Right renal pelvis (tissue), 4 donors: ENCODE measurements at places on chromosomes 3 and 15.

DNA sequence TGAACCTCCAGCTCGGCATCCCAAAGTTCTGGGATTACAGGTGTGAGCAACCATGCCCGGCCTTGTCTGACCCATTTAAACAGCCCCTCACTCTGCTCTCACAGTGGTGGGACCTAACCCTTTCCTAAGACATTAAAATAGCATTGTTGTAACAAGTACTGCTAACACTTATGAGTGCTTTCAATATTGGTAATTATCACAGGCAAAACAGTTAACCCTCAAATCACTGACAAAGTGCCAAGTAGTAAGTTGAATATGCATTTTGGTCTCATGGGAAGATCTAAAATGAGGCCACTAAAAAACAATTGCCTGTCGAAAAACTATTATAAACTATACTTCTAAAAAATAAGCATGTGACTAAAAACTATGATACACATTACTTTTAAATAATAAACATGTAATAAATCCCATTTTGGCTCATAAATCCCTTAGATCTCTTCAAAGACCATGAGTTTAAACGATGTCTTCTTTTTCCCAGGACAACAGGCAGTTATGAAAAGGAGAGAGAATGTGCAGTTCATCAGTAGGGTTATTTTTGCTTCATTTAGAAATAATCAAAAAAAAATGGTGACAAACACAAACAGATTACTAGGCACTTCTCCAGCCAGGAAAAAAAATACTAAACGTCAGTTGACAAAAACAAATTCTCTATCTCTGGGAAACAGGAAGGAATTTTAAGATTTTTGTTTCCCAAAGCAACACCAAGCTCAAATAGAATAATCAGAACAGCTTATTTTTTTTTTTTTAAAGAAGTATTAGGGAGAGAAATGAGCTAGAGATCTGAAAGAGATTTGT, 95.4 kb downstream of the RFTN1 start:
- no peak for DNase-seq

- no peak for DNase-seq
Observed at GRCh38 chr3:18898911-18899310, 249.4 kb upstream of the KCNH8 start.

DNA sequence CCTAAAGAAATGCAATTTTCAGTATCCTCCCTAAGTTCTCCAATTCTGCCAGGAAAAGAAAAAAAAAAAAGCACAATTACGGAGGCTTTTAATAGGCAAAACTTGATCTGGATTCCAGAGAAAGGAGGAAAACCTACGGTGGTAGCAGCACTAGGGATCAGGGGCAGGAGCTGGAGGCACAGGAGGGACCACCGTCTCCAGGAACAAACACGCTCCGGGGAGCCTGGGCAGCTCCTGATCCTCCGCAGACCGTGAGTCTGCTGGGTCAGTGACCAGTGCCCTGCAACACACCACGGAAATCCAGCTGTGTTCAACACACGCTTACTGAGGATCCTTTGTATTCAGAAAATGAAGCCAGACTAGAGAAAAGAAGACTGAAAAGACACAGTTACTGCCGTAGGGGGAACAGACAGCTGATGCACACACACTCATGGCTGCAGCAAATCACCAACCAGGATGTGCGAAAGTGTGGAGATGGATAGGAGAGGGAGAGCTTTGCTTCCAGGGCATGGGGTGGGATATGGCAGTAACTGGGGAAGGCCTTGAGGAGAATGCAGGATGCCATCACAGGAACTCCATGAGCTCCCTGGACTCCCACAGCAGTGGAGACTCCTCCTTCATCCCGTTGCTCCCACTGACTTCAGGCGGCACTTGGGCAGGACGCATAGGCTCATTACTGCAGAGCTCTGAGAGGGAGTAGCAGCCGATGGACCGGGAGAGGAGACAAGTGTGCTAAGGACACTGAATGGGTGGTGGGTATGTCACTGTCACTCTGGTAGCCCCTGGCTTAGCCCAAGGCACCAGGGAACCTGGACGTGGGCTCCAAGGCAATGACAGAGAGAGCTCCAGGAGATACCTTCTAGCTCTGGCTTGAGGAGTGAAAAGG, 167.0 kb downstream of the ATP10A start:
- DNase-seq: no peak

- no peak for DNase-seq
Observed at GRCh38 chr3:71581457-71582035, 2.0 kb downstream of the FOXP1 start.

- DNase-seq: no peak
Observed at GRCh38 chr15:74240002-74240568, 4.0 kb downstream of the CCDC33 start.

DNA sequence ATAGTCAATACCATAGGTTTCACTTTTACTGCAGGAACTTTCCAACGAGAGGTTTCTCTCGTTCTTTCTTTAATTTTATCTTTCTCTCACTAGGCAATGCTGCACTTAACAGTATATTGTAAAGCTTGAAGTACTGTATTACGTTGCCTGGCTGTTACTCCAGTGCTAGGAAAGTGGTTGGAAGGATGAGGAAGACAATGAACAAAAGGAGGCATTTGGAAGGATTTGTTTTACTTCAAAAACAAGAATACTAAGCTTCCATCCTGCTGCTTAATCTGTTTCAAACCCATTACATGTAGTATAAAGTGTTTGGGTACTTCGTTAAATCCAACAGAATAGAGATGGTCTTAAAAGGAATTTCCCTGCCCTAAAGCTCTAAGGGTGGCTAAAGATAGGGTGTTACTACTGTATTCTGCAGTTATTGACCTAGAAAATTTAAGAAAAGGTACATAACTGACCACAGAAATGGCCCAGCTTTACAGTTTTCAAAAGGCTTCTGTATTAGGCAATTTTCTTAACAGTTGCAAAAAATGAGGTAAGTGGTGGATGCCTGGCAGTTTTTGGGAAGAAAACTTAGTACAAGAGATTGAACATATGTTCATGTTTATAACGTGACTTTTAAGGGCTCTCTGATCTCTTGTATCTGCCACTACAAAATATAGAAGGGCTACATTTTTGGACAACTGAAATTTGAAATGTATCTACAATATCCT, 785 bp upstream of the IFT57 start:
- no peak for DNase-seq

- no peak for DNase-seq
Observed at GRCh38 chr3:189349772-189350171, 178.0 kb downstream of the TPRG1 start.

- no peak for DNase-seq
Observed at GRCh38 chr3:45120359-45121158, 25.6 kb downstream of the CDCP1 start.

DNA sequence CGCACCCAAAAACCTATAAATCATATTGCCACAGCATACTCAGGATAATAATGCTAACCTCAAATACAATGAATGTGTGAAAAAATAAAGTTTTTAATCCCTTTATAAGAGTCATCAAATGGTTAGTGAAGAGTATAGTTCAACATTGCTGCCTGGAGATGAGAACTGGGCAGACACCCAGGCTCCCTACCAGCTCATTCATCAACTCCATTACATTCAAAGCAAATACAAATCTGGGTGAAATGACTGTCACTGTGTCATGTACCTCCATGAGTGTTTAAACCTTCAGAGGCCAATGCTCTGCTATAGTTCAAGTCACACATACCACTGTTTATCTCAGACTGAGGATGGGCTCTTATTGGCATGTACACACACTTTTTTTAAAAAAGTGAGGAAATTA, 167.2 kb upstream of the KCNMB2 start:
- DNase-seq: no peak

DNA sequence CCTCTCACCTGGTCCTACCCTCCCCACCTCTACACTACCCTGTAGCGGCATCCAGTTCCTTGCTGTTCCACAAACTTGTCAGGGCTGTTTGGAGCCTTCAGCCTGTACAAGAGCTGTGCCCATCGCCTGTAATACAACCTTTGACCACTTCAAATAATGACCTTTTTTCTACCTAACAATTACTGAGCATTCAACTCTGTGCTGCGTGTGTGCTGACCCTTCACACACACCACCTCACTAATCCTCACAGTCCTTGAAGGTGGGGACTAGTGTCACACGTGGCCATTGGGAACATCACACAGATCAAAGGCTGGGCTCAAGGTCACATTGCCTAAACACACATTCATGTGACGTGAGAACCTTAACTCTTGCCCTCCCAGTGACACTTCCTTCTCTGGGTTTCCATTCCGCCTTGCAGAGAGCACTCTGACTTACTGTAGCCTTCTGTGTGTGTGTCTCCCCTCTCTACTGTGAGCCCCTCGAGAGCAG, 3.1 kb downstream of the C3orf20 start:
- no peak for DNase-seq

GRCh38 chr3:123295901-123296250, 94.1 kb downstream of the SEC22A start:
- no peak for DNase-seq

GRCh38 chr15:61857169-61857829, 202.9 kb downstream of the VPS13C start:
- DNase-seq: no peak

DNA sequence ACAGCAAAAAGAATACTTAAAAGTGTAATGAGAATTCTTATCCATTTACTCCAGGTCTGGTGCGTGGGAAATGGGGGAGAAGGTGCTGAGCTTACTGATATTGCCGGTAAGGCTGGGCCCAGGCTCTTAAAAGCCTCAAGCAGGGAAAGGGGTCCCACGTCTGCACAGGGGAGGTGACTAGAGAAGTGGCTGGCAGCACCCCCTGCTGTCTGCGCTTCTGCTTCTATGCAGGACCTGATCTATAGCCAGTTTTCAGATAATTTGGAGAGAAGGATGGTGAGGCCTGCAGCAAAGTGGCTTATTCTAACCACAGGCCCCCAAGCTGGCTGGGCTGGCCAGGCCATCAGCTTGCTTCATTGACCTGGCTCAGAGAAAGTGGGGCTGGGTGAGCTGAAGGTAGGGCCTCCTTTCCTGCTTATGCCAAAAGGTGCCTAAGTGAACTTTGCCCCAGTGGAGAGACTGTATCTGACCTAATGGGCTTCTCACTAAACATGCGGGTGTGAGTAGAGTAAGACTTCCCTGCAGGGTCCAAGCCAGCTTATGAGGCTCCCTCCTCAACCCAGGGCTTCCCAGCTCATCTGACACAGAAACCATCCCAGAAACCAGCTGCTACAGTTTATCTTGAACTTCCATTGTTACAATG, 30.9 kb upstream of the ATP1B3 start:
- DNase-seq: no peak

DNA sequence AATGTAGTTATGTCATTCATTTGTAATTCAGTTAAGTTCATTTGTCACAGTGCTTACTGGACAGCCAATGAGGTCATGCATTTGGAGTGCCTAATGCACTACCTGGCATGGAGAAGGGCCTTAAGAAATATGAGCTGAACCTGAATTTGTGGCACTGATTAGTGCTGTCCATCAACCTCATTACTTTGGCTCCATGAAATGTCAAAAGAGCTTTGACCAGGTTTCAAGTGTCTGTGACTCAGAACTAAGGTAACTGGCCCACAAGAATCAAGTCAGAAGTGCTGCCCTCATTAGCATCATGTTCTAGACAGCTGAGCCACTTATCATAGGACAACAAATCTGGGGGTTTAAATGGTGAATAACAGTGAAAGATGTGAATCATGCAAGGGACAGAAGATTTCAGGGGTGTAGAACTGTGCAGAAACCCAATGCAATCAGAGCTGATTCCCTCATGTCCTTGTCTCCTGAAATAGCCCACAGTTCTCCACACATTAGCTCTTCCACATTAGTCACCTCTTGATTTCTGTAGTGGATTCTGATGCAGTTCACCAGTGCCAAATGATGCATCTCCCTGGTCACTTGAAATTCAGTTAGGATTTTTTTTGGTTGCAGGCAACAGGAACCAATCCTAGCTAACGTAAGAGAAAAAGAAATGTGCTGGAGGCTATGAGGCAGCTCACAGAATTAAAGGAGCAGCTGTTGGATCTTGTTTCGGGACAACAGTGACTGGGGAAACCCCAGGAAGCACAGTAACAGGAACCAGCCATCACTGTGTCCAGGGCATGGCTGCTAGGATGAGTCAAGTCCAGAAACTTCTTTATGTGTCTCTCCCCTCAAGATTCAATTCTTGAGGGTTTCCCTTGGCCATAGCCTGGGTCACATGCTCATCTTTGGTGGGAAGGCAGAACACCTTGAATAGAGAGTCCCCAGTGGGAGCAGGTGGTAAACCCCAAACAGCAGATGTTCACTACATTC, 38.7 kb downstream of the CHST2 start:
- DNase-seq: no peak

DNA sequence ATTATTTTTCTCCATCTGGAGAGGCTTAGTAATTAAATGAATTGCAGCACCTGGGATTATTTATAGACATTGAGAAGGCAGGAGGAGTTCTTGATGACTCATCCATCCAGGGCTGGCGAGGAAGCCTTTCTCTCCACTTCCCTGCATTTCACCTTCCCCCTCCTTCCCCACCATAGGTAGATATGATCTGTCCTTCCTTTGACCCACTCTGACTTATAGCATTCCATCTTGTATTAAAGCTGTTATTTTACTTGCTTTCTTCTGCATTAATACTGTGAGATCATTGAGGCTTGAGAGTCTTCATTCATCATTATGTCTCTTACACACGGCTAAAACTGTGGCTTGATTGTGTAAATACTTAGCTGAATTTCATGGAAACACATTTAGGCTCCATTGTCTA, 288.8 kb downstream of the FEZF2 start:
- no peak for DNase-seq

DNA sequence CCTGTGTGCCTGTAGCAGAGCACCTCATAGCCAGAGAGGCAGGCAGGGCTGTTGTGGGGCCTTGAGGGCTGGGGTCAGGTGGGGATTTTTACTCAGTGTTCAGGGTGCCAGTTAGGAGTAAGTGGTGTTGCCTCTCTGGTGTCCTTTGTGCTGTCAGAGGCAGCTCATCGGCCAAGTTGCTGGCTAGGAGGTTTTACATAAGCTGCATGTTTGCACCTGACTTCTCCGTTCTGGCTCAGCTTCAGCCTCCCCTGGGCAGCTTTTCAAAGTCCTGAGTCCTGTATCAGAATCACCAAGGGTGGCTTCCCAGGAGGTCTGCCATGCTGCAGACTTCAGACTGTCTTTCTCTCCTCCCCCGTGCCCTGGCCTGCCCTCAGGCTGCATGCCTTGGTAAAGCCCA, 242.6 kb upstream of the TPM1 start:
- no peak for DNase-seq

DNA sequence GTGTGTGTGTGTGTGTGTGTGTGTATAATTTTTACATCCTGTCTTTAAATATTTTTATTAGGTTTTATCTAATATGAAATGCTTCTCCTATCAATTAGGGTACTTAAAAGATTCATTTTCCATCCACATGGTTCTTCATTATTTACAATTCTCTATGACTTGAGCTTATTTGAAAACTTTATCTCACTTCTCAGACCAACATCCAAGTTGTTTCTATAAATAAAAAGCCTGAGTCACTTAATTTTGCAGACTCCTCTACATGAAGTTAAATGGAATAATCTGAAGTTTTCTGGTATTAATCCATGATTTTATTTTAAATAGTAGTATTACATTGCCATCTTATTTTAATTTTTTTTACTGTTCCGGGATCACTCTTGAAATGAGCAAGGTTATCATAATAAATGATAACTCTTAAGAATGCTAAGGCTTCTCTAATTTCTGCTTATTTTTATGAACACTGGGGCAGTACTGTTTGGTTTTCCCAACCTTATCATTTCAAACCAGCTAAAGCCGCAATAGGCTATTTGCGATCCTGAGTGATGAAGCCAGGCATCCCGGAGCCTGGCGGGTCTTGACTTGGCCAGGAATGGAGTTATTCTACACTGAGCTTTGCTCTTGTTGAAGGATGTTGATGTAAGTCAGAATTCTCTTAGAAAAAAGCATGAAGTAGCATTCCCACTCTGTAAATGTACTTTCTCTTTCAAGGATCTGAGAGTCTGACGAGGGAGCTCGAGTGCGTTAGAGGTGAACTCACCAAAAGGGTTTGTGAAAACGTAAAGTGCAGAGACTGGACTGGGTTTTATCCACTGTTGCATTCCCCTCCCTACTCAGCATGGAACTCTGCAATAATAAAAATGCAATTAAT, 220.2 kb upstream of the LRTM1 start:
- no peak for DNase-seq
